NCI-H1417 treated with DMSO at 0.1 percent for 48 hours (cell line): ENCODE measurements at places on chromosomes 2 and 18.

- no peak for DNase-seq
Observed at GRCh38 chr2:232473467-232473890, 14.2 kb downstream of the ECEL1 start.

GRCh38 chr2:239765076-239765845 lies 259.9 kb downstream of the NDUFA10 start:
- DNase-seq: no peak

DNA sequence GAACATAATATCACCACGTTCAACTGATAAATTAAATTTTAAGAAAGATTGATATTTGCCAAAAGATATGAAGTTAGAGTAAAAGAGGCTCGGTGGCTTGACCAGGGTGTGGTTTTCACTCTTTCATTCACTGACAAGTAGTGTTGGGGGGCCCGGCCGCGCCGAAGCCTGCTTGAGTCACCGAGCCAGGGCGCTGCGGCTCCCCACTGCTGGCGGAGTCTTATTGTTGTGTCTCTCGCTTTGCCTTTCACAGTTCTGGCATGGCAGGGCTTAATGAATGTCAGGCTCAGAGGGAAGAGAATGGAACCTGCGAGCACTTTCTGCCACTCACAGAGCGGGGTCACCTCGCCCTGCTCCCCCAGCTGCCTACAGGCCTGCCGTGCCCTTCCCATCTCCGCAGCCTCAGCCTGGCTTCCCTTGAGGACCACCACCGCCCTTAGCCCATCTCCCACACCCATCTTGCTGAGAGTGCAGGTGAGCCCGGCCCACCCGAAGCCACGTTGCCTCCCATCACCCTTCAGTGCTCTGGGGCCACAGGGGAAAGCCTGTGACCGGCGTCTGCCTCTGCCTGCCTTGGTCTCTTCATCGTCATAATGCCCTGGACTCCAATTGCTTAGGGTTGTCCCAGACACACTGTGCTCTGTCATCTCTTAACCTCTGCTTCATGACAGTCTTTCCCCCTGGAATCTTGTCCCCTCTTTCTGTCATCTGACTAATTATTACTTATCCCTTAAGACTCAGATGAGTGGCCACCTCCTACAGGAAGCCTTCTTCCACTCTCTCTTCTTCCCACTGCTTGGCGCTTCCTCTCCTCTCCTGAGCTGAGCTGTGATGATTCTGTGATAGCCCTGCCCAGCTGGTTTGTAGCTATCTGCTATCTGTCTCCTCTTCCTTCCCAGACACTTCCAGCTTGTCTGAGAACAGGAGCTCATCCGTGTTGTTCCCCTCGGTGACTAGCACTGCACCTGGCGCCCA lies 142.5 kb downstream of the FAM210A start:
- DNase-seq: no peak

- no peak for DNase-seq
Observed at GRCh38 chr18:47341678-47342077, 90.2 kb upstream of the SKOR2 start.

GRCh38 chr2:17149945-17150344 lies 368.3 kb downstream of the RAD51AP2 start:
- no peak for DNase-seq

- no peak for DNase-seq
Observed at GRCh38 chr2:20541651-20542050, 94.8 kb downstream of the RHOB start.

DNA sequence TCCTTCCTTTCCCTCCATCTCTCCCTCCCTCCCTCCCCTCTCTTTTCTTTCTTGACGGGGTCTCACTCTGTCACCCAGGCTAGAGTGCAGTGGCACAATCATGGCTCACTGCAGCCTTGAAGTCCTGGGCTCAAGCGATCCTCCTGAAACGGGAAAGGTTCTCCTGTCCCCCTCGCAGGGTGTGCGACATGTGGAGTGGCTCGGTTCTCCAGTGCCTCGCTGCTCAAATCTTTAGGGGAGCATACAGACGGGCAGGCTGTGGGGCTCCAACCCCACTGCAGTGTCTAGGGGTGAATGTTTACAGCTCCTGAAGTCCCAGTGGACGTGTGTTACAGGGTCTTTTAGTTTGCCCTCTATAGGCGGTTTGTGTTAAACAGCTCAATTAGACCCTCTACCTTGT lies 74.0 kb downstream of the MEX3C start:
- no peak for DNase-seq

GRCh38 chr2:98012561-98012991 lies 16.8 kb upstream of the TMEM131 start:
- no peak for DNase-seq

DNA sequence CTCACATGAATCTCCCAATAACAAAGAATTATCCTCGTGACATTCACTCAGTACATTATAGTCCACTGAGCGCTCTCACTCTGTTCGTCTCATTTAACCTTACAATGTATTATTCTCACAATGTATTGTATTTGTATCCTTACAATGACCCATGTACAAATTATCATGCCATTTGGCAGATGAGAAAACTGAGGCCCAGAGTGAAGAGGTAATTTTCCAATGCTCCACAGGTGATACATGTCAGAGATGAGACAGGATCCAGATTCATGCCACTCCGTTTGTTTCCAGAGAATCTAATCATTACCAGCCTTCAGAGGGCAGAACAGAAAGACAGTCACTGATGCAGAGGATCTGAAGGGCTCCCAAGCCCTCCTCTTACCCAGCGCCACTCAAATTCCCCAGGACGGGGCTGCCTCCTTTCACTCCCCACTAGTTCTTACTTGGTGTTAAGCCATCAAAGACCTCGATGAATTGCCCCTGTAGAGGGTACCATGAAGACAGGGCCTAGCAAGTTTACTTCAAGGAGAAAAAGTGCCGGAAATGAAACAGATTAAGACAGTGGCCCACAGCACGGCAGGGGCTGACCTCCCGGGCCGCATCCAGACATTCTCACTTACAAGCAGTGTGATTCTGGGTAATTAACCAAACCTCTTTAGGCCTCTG lies 98.4 kb upstream of the MBOAT2 start:
- no peak for DNase-seq
